ENCODE measurements at places on chromosomes 2 and 18.
A peak's percentile ranks its signal among the peaks of the same experiment; 100 is the strongest.

DNA sequence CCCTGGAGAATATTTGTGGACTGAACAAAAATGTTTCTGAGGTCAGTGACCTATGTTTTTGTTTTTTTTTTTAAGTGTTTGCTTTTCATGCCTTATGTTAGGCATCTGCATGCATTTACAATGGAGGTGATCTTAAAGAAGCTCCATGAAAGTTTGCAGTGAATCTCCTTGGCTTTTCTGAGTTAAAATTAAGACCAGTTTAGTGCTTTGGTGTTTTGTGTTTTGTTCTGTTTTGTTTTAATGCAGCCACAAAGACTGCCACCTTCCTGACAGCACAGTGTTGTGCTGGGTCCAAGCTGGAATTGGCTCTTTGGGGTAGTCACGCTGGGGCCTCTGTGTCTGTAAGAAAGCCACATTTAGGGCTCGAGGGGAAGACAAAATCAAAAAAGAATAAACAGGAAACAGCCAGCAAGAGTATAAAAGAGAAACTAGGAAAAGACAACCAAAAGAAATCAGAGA lies 396.2 kb downstream of the ARHGAP15 start:
- no peak for DNase-seq

DNA sequence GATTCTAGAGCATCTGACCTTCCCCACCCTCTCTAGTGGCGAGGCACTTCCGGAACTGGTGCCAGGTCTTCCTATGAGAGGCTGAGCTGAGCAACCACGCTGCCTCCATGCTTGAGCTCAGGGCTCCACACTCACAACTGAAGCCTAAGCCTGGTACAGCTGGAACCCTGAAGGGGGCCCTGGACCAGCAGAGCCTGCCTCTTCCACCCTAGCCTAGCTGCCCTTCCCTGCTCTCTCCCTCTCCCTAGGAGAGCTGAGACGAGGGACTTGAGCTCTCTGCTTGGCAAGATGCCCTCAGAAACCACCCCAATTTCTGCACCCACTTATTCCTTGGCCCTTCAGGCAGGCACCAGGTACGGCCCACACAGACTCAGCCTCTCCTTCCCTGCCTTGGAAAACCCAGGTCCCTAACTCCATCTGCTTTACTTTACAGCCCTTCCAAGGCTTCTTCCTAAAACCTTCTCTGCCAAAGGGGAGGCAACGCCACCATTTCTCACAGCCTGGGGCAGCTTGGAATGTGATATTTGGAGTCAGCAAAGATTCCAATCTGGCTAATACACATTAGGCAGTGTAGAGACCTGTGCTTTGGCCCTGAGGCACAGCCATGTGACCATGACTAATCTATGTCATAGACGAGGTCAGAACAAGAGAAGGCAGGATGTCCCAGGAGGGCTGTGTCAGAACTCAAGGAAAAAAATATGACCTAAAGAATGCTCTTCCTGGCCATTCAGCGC lies 18.8 kb downstream of the COX7A2L start:
- no peak for DNase-seq

- peak; percentile 73 for DNase-seq
Observed at GRCh38 chr2:9003616-9004337, at the start of gene MBOAT2. TSS of gene MBOAT2 (minus strand) at chr2:9003684. CDS start at chr2:9003614, 70 bp downstream.

DNA sequence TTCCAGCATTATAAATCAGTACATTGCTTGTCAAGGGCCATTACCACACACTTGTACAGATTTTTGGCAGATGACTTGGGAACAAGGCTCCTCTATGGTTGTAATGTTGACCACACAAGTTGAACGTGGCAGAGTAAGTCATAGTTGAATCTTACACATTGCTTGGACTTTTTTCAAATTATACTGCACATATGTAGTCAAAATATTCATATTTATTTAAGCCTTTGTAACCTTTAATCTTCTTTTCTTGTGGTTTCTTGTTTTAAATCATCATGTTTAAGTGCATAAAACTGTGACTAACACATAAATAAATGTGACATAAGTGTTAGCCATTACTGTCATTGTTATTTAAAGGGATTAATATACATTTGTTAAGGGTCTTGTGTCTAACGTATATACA lies 52.1 kb upstream of the EPB41L5 start:
- DNase-seq: no peak

GRCh38 chr2:42086500-42086953 lies 38.7 kb downstream of the PKDCC start:
- DNase-seq: no peak

DNA sequence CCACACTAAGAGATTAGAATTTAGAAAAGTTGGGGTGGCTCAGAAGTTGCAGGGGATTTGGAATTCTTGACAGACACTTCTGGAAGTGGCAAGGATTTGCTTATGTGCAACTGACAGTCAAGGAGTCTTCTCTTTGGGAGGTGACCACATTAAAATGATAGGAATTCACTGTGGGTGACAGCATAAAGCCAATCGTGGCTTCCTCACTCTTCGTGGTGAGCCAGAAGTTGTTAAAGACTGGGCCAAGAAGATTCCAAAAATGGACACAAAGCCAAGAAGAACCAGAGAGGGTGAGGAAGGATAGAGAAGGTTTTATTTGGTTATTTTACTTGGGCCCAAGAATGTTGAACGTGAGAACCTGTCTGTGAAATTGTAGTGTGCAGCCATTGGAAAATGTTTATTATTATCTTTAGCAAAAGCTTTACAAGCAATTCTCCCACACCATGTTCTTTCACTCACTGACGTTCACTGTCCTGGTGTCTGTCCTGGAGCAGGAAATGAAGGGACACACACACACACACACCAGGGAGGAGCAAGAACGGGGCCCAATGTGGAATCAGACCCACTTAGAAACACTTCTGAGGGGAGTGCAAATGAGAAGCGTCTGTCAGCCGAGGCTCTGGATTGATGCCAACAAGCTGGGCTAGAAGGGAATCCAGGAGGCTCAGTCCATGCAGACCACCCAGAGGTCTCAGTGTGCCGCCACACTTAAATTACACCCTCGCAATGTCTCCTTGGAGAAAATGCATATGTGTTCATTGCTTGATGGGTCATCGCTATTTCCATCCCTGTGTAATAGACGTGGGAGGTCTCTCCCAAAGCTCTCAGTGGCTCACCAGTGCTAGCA lies 37.2 kb downstream of the STEAP3 start:
- no peak for DNase-seq

- peak; percentile 9 for DNase-seq
Observed at GRCh38 chr2:17539611-17540092, 844 bp upstream of the VSNL1 start.

DNA sequence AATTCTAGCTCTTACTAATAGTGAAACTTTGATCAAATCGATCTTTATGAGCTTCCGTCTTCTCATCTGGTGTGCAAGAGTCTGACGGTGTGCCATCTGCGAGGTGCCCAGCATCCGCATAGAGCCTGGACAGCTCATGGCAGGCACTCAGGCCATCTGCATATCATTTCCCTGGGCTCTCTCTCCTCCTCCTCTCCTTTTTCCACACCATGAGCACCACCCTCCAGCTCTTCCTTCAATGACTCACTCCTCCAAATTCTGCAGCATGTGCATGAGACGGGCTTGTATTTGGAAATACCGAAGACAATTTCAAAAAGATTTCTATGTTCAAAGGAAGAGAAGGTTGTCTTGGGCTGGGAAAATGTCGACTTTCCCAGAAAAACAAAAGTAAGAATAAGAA lies 161.1 kb downstream of the CCBE1 start:
- DNase-seq: no peak

GRCh38 chr2:178111743-178112142 lies 494 bp upstream of the RBM45 start:
- DNase-seq: no peak

DNA sequence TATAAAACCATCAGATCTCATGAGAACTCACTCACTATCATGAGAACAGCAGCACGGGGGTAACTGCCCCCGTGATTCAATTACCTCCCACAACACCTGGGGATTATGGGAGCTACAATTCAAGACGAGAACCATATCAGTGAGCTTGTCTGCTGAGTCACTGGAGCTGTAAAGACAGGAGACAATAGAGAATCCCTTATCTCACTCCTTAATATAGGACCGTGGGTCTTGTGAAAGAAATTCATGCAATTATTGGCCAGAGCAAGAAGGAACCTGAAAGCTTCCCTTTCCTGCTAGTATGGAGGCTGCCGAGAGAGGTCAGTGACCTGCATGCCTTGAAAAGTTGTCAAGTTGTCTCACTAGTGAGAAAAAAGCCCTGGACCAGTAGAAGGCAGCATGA lies 9.5 kb upstream of the TNFAIP6 start:
- DNase-seq: no peak

GRCh38 chr2:44981714-44982108 lies 27.5 kb downstream of the SIX2 start:
- DNase-seq: no peak

DNA sequence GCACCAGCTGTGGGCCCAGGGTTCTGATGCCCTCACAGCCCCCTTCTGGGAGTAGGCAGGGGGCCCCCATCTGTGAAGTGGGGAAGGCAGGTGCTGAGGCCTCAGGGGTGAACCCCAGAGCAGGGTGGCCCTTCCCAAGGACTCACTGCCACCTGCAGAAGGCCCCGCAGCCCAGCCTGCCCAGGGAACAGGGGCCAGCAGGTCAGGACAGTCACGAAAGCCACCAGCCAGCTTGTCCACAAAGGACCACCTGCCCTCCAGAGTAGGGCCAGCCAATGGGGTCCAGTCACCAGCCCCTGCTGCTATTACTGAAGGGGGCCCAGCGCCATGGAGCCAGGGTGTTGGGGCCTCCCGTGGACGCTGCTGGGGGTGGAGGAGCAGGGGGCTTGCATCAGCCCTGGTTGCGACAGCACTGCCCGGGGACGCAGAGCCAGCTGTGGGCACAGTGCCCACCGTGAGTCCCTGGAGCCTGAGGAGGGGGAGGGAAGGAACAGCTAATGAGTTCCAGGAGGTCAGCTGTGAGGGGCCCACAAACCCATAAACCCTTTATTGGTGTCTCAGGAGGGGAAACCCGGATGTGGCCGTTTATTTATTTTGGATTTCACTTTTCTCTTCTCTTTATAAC lies 11.5 kb upstream of the SNED1 start:
- DNase-seq: no peak

- DNase-seq: no peak
Observed at GRCh38 chr2:28128281-28128950, 237.9 kb downstream of the BABAM2 start.

DNA sequence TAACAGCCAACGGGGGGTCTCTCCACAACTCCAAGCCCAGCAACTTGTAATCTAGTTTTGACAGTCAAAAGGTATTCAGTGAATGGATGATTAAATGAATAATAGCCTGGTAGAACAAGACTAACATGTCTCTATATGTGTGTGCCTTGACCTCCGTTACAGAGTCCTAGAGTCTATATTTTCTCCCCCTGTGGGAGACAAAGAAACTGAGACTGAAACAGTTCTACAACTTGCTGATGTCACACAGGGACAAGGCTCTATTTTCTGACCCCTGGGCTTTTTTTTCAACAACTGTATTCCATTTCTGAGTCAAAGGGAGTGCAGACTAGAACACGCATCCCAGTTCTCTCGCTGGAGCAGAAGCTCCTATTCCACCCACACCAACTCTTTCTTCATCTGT lies 223.6 kb upstream of the AGAP1 start:
- peak; percentile 35 for DNase-seq

DNA sequence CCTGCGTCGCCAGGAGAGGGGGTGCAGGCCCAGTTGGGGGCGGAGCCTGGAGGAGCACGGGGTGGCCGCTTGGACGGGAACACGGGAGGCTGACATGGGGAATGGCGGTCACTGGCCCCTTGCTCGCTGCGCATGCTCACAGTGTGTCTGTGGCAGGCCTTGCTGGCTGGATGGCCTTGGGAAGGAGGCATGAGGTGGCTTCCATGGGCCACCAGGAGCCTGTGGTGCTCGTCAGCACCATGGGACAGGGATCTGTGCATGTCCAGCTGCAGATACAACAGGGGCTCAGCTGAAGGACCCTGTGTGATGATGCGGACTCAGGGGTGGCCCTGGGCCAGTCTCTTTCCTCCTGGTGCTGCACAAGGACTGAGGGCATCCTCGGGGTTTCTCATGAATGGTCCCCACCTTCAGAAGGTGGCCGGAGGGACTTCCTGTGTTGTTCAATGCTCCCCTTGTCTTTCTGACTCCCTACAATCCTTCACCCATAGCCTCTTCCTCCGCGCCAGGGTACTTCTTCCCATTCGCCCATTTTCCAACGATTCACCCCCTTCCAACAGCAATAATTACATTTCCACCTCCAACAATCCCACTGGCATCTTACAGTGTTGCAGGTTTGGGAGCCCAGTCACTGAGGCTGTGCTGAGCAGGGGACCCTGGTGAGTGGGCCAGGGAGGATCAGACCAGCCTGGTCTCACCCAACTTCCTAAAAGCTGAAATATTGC lies 3.4 kb upstream of the SP140L start:
- no peak for DNase-seq

DNA sequence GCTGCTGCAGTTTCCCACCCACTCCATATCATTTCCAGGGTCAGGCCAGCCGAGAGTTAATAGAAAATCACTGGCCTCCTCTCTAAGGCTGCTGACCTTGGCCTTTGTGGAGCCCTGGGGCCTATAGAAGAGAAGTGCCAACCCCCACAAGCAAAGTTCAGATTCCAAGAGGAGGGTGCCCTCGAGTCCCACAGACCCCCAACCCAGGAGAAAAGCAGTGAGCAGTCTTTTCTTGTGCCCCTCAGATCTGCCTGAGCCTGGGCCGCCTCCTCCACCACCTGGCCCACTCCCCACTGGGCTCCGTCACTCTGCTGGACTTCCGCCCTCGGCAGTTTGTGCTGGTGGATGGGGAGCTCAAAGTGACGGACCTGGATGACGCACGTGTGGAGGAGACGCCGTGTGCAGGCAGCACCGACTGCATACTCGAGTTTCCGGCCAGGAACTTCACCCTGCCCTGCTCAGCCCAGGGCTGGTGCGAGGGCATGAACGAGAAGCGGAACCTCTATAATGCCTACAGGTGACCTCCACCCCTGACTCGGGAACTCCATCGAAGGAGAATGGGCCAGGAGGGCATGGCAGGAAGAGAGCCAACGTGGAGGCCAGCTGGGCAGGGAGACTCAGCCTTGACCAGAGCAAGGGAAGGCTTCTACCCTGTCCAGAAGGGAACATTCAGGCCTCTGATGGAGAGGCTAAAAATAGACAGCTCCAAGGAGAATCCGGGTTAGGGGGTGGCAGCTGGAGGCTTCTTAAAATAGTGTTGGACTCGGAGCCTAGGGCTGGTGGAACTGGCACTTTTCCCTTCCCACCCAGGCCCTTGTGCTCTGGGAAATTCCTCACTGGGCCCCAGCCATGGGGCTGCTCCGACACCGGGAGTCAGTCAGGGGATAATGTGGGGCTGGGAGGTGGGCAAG lies 6.2 kb downstream of the PKDCC start:
- no peak for DNase-seq

DNA sequence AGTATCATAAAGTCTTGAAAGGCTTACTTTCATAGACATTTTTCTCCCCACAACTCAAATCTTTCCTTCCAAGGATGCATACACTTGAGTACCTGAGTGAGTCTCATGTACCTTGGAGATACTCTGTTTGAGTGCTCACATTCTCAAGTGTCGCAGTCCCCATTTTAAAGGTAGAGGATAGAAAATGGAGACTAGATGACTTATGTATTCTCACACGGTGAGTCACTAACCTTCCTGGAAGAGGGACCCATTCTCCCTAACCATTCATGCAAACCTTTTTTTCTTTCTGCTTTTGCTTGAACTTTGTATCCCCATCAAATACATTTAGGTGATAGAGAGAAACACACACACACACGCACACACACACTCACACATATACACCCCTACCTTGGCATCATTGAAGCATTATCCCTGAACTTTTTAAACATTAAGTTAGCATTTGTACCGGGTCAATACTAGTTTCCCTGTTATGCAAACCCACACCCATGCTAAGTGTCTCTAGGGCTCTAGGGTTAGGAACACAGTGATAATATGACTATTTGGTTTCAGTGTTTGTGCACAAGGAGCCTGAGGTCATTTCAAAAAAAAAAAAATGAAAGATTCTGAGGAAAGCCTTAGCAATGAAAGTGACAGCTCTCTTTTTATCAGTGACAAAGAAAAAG lies 236.2 kb downstream of the IKZF2 start:
- DNase-seq: no peak

- DNase-seq: peak; percentile 95
Observed at GRCh38 chr2:96163768-96164429, 18.7 kb upstream of the DUSP2 start.
